ENCODE measurements at places on chromosomes 2 and 18. TPM values are rescaled to one million over a fixed set of nuclear protein-coding genes. Genes with fewer than 3 reads are reported as not detected.

DNA sequence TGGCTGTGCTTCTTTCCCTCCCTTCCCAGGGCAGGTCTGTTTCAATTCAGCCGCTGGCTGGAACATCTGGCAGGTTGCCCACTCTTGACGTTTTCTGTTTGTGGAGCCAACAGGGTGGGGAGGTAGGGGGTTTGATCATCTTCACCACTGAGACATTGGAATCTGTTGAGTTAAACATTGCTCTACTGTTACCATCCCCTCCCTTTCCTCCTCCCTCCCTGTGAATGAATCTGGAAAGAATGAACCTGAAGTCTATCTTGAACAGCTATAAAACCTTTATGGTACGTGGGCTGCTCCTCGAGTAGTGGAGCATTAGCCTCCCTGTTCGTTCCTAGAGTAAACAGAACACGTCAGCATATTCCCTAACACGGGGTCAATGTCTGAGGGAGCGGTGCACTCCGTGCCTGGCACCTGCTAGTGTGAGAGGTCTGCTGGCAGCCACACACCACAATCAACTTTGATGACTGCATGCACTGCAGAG is 249.9 kb upstream of the RBBP8 start:
- no peaks in the 10 kb centered on the region for H3K27me3 ChIP-seq
- no peak overlapping the region for H3K4me3 ChIP-seq
- H3K36me3 ChIP-seq: no peaks in the 10 kb centered on the region
- DNase-seq: peak; percentile 55

DNA sequence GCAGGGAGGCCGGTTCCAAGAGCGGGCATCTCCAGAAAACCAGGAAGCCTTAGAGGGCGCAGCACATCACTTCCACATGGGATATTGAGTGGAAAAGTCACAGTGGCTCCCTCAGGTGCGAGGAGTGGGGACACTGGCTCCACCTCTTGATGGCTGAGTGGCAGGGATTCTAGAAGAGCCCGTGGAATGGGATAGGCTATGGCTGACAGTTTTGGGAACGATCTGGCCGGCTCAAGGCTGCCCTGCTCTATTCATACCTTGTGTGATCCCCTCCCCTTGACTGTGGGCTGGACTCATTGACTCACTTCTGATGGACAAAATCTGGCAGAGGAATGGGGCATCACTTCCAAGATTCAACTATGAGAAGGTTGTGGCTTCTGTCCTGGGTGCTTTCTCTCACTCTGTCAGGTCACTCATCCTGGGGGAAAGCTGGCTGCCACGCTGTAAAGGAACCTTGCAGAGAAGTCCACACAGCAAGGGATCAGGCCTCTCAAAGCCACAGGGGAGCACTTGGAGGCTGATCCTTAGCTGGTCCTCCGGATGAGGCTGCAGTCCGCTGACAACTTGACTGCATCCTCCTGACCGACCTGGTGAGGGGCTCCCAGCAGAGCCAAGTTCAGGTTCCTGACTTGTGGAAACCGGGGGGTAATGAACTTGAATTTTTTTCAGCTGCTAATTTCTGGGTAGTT is 46.7 kb upstream of the HS6ST1 start:
- peak; percentile 12 for DNase-seq
- H3K36me3 ChIP-seq: no peaks in the 10 kb centered on the region
- peaks cover 18% of the 10 kb centered on the region for H3K4me1 ChIP-seq
- no peaks in the 10 kb centered on the region for H3K27me3 ChIP-seq
- H3K4me3 ChIP-seq: no peak overlapping the region

GRCh38 chr2:8334866-8335325 is 347.0 kb upstream of the ID2 start:
- no peak for DNase-seq
- no peaks in the 10 kb centered on the region for H3K27me3 ChIP-seq
- peaks cover 2% of the 10 kb centered on the region for H3K4me1 ChIP-seq
- no peaks in the 10 kb centered on the region for H3K36me3 ChIP-seq

DNA sequence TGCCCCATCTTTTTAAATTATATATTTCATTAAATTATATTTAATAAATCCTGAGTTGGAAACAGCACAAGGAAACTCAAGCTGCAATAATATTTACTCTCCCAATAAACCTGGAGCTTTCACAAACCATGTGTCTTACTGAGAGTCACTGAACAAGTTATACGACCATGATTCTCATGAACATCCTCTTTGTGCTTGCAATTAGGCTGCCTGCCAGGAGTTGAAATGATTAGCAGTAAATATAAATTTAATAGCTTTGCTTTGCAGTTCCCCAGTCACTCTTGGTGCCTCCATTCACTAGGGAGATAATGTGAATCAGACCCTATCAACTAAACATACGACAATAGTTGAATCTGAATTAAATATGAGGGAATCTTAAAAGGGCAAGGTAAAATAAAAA is 905.1 kb downstream of the NRXN1 start:
- H3K27me3 ChIP-seq: no peaks in the 10 kb centered on the region
- no peak overlapping the region for H3K27ac ChIP-seq
- H3K4me1 ChIP-seq: no peaks in the 10 kb centered on the region
- no peak for DNase-seq
- no peaks in the 10 kb centered on the region for H3K36me3 ChIP-seq

GRCh38 chr18:78499586-78499985 is 480.0 kb upstream of the SALL3 start:
- no peaks in the 10 kb centered on the region for H3K27me3 ChIP-seq
- H3K36me3 ChIP-seq: no peaks in the 10 kb centered on the region
- H3K27ac ChIP-seq: no peak overlapping the region
- no peaks in the 10 kb centered on the region for H3K4me1 ChIP-seq
- H3K4me3 ChIP-seq: no peak overlapping the region
- DNase-seq: no peak

GRCh38 chr2:100408104-100408503 is 9.4 kb downstream of the CHST10 start:
- H3K27ac ChIP-seq: no peak overlapping the region
- no peak overlapping the region for H3K4me3 ChIP-seq
- no peaks in the 10 kb centered on the region for H3K27me3 ChIP-seq
- peaks cover 16% of the 10 kb centered on the region for H3K36me3 ChIP-seq
- no peaks in the 10 kb centered on the region for H3K4me1 ChIP-seq

- DNase-seq: no peak
- no peaks in the 10 kb centered on the region for H3K4me1 ChIP-seq
- H3K4me3 ChIP-seq: no peak overlapping the region
- no peak overlapping the region for H3K27ac ChIP-seq
- H3K27me3 ChIP-seq: no peaks in the 10 kb centered on the region
- H3K36me3 ChIP-seq: no peaks in the 10 kb centered on the region
Observed at GRCh38 chr2:169013628-169014026, 17.5 kb downstream of the ABCB11 start.

GRCh38 chr2:2026851-2027250 is 282.5 kb upstream of the PXDN start:
- H3K36me3 ChIP-seq: no peaks in the 10 kb centered on the region
- DNase-seq: peak; percentile 57
- no peak overlapping the region for H3K27ac ChIP-seq
- H3K4me1 ChIP-seq: no peaks in the 10 kb centered on the region
- H3K4me3 ChIP-seq: no peak overlapping the region
- H3K27me3 ChIP-seq: no peaks in the 10 kb centered on the region

Gene B4GALT6
- 3.4 TPM for total RNA-seq

Gene PDE1A
- 1.0 TPM for total RNA-seq

Gene TRIM43
- not detected for total RNA-seq

Gene POTEI
- under 0.01 TPM for total RNA-seq

Gene MFSD6
- 46.9 TPM for total RNA-seq

Gene SELENOI
- 21.4 TPM for total RNA-seq

Gene BBS5
- 7.4 TPM for total RNA-seq

All from upper lobe of left lung (tissue), 6 donors.